ENCODE measurements at places on chromosomes 2 and 18.

DNA sequence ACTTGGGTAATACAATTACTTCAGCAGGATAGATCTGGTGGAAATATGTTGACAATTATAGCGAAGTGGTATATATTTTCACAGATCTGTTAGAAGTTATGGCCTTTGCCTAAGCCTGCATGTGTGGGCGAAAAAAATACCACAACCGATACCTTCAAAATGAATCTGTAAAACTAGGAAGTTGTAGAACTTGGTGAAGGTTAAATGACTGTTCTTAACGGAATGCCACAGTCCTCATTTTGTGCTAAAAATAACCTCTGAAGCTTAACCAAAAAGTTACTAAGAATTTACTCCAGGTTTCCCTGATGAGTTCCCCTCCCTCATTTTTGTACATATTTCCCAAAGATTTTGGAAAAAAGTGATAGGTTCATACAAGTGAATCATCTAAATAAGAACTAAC lies 550.7 kb downstream of the THSD7B start:
- DNase-seq, result no peak

- DNase-seq, result no peak
Observed at GRCh38 chr2:222837643-222838056, 23.2 kb upstream of the ACSL3 start.

DNA sequence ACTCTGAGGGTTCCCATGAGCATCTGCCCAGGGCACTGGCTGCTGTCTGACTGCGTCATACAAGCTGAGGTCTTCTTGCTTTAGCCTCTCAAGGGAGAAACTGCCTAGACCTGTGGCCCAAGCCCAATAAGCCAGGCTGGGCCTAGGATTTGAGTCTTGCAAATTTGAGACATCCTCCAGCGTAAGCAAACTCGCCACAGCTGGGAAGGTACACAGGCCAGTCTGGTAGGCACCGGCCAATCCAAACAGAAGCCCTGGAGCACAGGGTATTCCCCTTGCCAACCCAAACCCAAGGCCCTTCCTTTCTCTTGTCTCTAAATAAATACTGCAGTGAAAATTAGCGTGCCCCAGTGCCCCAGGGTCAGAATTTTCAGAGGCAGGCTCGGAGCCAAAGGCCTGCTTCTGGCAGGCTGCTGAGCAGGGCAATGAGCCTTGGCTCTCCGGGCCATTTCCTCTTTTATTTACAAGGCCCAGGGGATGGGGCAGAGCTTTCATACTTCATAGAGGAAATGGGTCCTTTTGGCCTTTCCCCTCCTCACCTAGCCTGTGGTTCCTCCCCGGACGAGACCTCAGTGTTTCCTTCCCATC lies 33.3 kb downstream of the POLR1A start:
- no peak for DNase-seq

GRCh38 chr18:59083136-59083818 lies 56.4 kb upstream of the SEC11C start:
- DNase-seq, result no peak

DNA sequence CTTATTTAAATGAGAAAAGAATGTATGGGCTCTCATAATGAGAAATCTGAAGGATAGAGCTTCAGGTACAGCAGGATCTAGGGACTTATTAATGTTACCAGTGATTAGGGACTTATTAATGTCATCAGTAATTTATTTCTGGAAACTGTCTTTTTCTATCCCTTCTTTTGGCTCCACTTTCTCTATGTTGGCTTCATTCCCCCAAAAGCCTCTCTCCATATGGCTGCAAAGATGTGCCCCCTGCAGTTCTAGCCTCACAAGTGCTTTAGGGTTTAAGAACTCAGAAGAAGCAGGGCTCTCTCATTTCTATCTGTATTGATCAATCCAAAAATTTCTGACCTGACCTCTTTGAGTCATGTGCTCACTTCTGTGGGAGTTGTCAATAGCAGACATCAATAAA lies 480.9 kb downstream of the TXNL1 start:
- no peak for DNase-seq

Measured in HEK293T (cell line).